Cortex of kidney (tissue), 1 donor: ENCODE measurements at places on chromosomes 11 and 22.

DNA sequence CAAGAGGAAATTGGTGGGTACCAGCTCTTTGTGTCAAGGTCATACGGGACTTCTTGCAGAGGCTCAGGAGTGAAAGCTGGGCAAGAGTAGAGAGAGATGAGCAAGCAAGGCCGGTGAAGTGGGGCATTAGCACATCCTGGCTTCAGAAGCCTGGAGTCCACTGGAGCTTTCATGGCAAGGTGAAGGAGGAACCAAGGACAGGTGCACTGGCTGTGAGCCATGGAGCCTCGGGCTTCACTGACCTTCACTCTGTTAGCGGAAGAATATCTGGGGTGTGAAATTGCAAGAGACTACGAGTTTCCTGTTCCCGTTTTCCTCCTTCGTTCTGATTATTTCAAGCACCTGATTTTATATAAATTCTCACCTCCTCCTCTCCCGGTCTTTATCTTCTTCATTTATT is 25.9 kb upstream of the ST14 start:
- DNase-seq: no peak

- DNase-seq: no peak
Measured at GRCh38 chr11:75113030-75113429, 16.4 kb upstream of the OR2AT4 start.

DNA sequence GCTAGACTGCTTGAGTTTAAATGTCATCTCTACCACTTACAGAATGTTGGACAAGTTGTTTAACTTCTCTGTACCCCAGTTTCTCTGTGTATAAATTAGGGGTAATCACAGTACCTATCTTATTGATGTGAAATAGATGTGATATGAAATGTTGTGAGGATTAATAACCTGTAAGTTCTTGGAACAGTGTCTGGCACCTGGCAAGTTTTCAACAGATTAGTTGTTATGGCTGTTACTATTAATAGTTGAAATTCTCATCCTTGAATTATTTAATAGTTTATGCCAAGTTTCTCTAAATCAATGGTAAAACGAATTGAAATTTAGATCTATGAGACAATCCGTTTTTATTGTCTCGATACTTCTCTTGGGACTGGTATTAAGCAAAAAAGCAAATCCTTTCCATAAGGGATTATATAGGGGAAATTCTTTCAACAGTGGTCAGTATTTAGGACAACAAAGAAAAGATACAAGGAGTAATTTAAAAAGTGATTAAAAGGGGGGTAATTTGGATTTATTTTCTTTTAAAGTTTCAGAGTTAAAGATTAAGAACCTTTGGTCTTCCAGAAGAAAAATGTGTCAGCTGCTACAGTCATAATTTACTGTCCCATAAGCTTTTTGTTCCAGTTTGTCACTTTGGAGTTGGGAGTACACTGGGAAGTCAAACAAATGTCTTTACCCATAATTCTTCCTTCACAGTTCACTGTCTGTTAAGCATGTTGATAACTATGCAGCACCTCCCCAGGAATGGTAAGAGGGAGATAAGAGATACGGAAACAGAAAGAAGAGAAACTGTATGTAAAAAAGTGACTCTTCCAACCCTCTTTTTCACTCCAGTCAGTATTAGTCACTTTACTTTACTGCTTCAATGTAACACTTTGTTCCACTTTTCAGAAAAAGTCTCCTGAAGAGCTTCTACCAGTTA is 13.2 kb downstream of the PDE3B start:
- DNase-seq: no peak

DNA sequence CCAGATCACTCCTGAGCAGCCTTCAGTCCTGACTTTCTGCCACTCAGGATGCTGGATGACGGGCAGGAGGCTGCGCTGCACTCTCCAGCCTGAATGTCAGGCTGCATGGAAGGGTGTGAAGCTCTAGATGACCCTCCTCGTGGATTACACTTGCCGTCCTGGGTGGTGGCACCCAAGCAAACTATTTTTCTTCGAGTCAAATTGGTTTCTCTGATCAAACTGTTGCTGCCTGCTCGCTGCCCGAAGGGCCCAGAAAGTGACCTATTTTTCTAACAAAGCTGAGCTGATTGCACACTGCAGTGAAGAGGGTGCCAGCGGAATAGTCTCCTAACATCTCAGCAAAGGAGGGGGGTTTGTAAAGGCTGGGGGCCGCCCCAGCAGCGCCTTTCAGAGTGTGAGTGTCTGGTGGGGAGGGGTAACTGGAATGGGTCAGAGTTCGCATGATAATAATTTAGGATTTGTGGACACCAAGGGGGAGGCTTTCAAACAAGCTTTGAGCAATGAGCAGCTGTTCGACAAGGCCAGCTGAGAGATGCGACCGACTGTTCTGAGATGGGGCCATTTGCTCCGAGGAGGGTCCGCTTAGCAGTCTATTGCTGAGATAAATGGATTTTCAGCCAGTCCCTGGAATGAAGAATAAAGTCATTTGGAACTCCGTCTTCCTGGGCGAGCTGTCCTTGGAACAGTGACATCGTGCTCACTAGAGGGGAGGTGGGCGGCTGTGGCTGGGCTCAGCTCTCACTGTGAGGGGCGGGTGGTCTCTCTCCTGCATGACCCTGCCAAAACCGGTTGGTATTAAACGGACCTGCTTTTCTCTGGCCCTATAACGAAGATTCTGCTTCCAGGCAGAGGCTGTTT is 537.6 kb downstream of the BRD1 start:
- DNase-seq: no peak

DNA sequence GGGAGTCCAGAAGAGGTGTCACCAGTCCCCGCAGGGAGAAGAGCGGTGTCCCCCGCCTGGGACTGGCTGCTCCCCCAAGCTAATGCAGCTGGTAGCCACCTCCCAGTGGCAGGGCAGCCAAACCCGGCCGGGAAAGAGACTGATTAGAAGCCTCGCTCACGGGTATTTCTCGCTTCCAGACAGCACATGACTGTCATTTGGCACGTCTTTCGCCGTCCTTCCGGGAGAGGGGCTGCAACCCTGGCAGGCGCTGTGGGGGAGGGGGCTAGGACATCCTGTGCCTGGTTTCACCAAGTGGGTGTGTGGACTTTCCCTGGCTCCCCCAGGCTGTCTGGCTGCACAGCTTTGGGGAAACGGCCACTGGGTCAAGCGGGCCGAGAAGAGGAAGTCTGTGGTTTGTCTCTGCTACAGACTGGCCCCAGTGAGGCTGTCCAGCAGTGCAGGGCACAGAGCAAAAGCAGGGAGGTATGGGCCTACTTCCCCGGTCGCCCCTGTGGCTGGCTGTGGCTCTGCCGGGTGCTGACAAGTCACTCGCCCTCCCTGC is 3.8 kb downstream of the CD81 start:
- no peak for DNase-seq

- no peak for DNase-seq
Measured at GRCh38 chr11:130781931-130782330, 134.3 kb downstream of the SNX19 start.

GRCh38 chr22:39135092-39135896 is 17.2 kb downstream of the CBX7 start:
- no peak for DNase-seq

DNA sequence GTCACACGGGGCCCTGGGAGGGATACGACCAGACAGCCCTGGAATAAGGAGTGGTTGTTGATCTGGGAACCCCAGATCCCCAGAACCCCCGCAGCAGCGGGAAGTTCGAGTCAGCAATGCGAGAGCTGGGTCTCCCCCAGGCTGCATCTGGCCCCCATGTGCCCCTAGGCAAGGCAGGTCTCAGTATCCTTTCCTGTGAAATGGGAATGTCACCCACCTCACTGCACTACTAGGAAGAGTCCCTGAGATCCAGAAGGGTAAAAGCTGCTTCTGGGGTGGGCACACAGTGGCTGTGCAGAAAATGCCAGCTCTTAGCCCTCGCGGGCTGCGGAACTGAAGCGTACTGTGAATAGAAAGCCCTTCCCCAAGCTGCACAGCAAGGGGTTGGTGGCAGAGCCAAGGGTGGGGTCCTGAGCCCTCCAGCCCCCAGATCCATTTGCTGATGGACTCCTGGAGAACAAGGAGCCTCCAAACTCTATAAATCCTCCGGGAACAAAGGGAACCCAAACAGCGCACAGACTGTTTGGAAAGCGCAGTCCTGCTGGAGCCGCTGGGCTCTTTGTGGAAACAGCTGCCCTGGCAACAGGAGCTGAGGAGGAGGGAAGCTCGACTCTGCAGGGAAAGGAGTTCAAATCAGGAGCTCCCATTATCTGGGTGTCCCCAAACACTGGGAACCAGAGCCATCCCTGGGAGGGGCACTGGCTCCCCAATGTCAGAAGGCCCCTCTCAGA is 68.2 kb upstream of the SHISAL1 start:
- DNase-seq: no peak

GRCh38 chr22:19644314-19645223 is 69.7 kb upstream of the SEPTIN5 start:
- DNase-seq: no peak

GRCh38 chr11:94563176-94563847 is 3.9 kb upstream of the PIWIL4 start:
- no peak for DNase-seq

DNA sequence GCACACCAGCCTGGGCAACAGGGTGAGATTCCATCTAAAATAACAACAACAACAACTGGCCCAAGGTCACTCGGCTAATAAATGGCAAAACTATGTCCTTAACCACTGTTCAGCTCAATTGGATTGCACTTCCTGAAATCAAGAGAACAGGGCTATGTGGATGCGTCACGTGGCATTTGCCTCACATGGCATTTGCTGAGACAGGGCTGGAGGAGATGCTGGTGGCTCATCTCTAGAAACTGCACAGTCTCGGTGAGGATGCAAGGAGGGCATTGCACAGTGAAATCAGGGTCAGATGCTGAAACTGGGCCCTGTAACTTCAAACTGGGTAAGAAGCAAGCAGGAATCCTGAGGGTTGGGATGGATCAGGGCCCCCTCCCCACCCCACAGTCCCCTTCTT is 171.9 kb downstream of the BUD13 start:
- no peak for DNase-seq

DNA sequence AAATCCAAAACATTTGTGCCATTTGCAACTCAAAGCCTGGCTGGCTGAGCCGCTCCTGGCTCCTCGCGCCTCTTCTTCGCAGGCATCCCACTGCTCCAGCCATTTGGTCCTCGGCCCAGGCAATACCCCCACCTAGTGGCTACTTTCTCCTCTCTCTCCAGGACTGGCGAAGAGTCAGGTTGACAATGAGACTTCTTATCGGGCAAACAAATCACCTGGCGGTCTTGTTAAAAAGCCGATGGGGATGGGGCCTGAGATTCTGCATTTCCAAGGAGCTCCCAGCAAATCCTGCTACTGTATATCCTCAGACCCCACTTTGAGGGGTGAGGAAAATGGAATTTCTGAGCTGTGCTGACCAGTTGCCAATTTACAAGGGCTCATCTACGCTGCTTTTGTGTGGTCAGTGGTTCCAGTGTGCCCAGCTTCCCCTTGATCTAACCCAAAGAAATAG is 89.0 kb downstream of the ISX start:
- no peak for DNase-seq

DNA sequence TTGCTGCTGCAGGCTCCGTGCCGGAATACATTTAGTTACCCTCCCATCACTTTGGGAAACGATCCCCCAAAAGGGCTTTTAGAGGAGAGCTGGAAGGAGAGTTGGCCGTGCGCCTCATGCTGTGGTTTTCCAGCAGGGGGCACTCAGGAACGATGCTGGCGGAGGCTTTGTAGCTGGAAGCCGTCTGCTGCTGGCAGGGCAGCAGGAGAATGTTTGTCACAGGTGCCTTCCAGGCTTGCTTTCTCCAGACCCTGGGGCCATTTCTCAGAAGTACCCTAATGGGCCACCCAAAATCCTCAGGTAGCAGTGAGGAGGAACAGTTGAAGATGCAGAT is 30.0 kb upstream of the CABP7 start:
- DNase-seq: no peak

- DNase-seq: no peak
Measured at GRCh38 chr11:58811499-58811898, 33.0 kb downstream of the GLYATL2 start.

DNA sequence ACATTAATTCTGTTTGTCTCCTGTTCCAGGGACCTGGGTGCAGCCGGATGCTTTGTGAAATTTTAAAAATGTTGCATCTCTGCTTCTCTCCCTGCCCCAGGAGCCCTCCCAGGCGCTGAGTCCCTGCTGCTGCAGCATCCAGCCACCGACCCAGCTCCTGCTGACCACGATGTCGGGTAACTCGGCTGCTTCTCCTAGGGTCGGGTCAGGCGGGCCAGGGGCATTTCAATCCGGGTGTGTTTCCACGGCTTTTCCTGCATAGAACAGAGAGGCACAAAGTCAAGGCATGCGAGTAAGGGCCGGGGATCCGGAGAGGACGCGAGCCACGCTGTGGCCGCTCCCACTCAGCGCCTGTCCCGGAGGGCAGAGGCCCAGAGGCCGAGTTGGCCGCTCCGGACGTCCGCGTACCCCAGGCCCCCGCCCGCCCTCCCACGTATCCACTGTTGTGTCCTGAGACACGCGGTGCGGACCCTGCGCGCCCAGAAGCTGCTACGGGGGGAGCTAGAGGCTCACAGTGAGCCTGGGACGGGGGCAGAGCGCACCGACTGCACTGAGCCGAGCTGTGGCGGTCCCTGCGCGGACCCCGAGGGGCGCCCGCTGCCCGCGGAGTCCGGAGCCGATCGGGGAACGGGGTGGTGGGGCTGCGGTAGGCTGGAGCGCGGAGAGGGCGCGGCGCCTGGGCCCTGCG is at the start of gene POU2AF3:
TSS of gene POU2AF3 (plus strand) at position 134 of the 688 bp plus-strand sequence. CDS start at position 170, 36 bp downstream.
- no peak for DNase-seq

- no peak for DNase-seq
Measured at GRCh38 chr22:27754247-27754887, 47.2 kb downstream of the MN1 start.
